ENCODE measurements at places on chromosomes 16 and 17.

DNA sequence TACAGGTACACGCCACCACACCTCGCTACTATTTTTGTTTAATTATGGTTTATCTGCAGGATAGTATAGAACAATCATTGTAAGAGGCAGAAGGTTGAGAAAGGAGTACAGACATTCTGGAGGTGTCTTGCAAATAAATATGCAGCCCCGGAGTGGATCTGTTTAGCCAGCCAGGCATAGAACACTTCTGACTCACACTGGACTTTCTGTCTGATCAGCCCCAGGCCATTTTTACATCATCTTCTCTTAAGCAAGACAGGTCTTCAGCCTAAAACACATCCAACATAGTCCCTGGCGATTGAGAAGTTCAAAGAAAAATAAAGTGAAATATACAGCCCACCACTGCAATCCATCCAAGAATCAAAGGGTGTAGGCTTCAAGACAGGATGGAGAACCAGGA, 81.4 kb downstream of the XYLT1 start:
- DNase-seq, result no peak
- H3K4me1 ChIP-seq, result no peaks in the 10 kb centered on the region
- H3K27me3 ChIP-seq, result peaks cover 21% of the 10 kb centered on the region
- no peaks in the 10 kb centered on the region for H3K36me3 ChIP-seq

DNA sequence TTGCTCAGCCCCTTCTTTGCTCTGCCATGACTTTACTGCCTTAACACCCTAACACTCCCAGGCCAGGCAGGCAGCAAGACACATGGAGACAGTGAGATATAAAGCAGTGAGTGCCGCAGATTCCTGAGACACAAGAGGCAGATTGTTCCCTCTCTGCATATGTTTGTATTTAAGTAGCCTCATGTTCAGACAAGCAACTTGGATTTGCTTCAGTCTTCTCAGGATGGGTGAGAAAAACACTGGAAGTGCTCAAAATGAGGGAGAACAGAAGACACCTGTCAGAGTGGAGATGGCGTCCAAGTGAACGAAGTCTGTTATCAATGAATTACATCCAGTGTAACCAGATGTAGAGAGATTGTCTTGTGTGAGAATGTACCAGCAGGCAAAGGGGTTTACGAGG, 86.8 kb downstream of the CES1 start:
- no peaks in the 10 kb centered on the region for H3K36me3 ChIP-seq
- no peaks in the 10 kb centered on the region for H3K27me3 ChIP-seq
- DNase-seq, result no peak
- no peaks in the 10 kb centered on the region for H3K4me1 ChIP-seq
- H3K27ac ChIP-seq, result no peak overlapping the region
- no peak overlapping the region for H3K4me3 ChIP-seq

DNA sequence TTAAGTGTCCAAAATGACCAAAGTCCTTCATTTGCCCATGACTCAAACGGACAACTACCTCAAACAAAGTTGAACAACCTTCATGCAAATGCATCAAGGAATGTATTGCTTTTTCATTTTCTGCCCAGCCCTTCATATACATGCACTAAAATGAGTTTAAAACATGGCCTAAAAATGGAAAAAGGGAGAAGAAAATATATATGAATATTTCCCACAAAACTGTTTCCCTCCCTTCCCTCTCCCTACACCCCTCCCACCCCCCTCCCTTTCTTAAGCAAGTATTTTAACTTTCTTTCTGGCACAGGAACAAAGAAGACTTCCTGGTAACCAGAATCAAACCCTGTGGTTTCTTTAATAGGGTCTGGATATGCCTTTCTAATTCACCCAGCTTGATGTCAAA, 5.5 kb upstream of the FBXL20 start:
- no peak overlapping the region for H3K27ac ChIP-seq
- H3K36me3 ChIP-seq, result peaks cover 9% of the 10 kb centered on the region
- H3K4me3 ChIP-seq, result no peak overlapping the region
- no peaks in the 10 kb centered on the region for H3K27me3 ChIP-seq

- no peaks in the 10 kb centered on the region for H3K36me3 ChIP-seq
- no peaks in the 10 kb centered on the region for H3K27me3 ChIP-seq
- no peaks in the 10 kb centered on the region for H3K4me1 ChIP-seq
- no peak overlapping the region for H3K4me3 ChIP-seq
- no peak overlapping the region for H3K27ac ChIP-seq
These were observed 14.1 kb downstream of the CD300LG start for GRCh38 chr17:43860927-43861622.

DNA sequence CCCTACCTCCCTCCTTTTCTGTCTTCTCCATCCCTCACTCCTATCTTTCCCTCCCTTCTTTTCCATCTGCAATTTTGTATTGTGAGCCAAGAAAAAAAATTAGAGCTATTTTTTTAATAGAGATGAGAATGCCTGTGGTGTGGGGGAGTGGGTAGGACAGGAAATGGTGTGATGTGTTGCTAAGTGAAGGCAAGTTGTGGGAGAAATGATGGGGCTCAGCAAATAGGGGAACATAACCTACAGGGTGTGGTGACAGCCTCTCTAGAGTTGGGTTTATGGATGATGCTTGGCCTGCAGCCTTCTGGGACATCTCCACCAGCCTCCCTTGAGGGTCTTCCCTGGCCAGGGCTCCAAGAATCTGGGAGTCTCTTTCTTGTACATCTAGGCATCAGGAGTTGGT, 163.1 kb upstream of the CACNG3 start:
- H3K4me1 ChIP-seq, result no peaks in the 10 kb centered on the region
- DNase-seq, result no peak
- H3K27ac ChIP-seq, result no peak overlapping the region
- no peaks in the 10 kb centered on the region for H3K36me3 ChIP-seq

DNA sequence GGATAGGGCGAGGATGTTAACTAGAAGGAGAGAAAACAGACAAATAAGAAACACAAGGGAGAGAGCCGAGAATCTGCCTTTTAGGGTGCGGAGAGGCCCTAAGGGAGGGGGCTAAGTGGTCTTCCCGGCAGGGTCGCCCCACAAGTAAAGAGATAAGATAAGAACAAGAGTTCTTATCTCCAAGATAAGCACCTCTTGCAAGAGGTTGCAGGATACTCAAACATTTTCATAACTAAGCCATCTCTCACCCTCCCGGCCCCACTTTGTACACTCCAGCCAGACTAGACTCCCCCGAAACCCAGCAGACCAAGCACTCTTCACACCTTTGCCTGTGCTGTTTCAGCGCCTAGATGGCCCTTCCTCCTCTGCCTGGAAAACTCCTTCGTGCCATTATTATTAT, 14.3 kb downstream of the ZNF319 start:
- no peak overlapping the region for H3K27ac ChIP-seq
- H3K27me3 ChIP-seq, result no peaks in the 10 kb centered on the region
- no peak overlapping the region for H3K4me3 ChIP-seq
- H3K4me1 ChIP-seq, result no peaks in the 10 kb centered on the region

GRCh38 chr17:77458202-77459017, 317.6 kb downstream of the SEC14L1 start:
- no peaks in the 10 kb centered on the region for H3K36me3 ChIP-seq
- no peak overlapping the region for H3K4me3 ChIP-seq
- DNase-seq, result no peak
- H3K27ac ChIP-seq, result no peak overlapping the region
- peaks cover 63% of the 10 kb centered on the region for H3K4me1 ChIP-seq
- H3K27me3 ChIP-seq, result no peaks in the 10 kb centered on the region

GRCh38 chr16:54164789-54165173, 121.8 kb downstream of the IRX3 start:
- no peak overlapping the region for H3K27ac ChIP-seq
- no peak for DNase-seq
- H3K27me3 ChIP-seq, result no peaks in the 10 kb centered on the region
- H3K4me3 ChIP-seq, result no peak overlapping the region
- no peaks in the 10 kb centered on the region for H3K4me1 ChIP-seq

DNA sequence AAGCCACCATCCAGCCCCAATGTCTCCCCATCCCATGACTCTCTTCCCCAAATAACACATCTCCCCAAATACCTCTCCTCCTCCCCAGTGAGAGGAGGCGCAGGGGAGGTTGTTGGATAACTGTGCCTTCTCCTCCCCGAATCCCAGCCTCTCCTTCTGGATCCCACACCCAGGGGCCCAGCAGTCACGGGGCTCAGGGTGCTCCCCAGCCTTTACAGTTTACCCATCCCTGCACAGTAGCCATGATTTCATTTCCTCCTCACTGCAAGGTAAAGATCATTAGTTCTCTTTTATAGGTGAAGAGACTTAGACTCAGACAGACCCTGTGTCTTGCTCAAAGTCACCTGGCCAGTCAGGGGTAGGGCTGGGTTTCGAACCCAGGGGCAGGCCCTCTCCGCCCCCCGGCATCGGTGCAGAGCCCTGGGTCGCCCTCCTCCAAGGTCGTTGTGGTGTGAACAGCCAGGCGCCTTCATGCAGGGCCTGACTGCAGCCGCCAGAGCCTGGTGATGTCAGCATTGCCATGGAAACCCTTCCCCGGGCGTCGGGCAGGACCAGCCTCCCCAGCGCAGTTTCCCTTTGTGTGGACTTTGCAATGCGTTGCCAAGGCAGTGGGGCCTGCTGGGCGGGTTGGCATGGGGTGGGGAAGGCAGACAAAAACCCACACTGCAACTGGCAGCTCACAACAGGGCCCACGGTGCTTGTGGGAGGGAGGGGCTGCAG, 53.3 kb upstream of the TOB1 start:
- no peak for DNase-seq
- H3K27ac ChIP-seq, result no peak overlapping the region
- H3K4me3 ChIP-seq, result no peak overlapping the region
- no peaks in the 10 kb centered on the region for H3K27me3 ChIP-seq
- no peaks in the 10 kb centered on the region for H3K36me3 ChIP-seq

DNA sequence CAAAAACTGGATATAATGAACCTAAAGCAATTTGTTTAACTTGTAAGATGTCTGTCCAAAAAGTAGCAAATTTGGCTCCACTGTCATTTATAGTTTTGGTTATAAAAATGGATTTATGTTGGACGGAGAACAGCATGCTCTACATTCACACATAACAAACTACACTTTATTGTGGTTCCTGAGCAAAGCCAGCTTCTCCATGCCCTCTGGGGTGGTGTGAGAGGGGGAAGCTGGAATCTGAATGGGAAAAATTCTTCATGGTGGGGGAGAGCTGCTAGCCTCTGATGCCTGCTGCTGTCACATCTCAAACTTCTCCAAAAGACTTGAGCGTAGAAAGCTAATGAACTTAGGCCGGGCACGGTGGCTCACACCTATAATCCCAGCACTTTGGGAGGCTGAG, 9.8 kb upstream of the METTL9 start:
- no peak overlapping the region for H3K27ac ChIP-seq
- no peaks in the 10 kb centered on the region for H3K36me3 ChIP-seq
- DNase-seq, result no peak
- no peaks in the 10 kb centered on the region for H3K4me1 ChIP-seq
- H3K27me3 ChIP-seq, result no peaks in the 10 kb centered on the region
- H3K4me3 ChIP-seq, result no peak overlapping the region

- H3K27me3 ChIP-seq, result no peaks in the 10 kb centered on the region
- H3K27ac ChIP-seq, result peak overlapping the region; percentile 70
These were observed 721 bp upstream of the SOCS3 start for GRCh38 chr17:78360371-78361224.

DNA sequence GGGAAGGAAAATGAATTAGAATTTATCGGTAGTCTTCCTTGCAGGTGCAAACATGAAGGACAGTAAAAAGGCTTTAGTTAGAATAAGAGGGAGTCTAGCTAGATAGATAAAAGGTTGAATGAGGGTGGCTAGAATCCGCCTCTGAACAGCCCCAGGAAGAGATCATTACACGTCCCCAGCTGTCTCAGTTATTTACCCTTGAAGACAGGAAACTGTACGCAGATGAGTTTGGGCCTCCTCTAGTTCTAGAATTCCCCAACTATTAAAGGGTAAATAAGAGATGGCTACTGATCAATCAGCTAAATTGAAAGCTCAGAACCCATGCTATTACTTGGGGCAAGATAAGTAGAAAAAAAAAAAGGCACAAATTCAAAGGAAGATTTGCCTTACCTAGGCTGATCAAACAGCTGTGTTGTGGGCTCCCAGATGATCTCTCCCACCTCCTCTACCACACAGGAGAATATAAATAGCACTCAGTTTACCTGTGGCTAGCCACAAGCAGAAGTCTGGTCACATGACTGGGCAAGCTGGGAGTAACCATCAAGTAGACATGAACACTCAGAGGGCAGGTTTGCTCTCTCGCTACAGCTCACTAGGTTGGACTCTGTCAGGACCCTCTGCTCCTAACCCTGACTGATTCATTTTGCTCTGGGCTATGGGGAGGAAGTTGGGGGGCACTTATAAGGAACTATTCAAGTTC, 17.0 kb downstream of the FAM117A start:
- no peaks in the 10 kb centered on the region for H3K36me3 ChIP-seq
- no peaks in the 10 kb centered on the region for H3K4me1 ChIP-seq
- H3K27me3 ChIP-seq, result peaks cover 4% of the 10 kb centered on the region
- no peak for DNase-seq

DNA sequence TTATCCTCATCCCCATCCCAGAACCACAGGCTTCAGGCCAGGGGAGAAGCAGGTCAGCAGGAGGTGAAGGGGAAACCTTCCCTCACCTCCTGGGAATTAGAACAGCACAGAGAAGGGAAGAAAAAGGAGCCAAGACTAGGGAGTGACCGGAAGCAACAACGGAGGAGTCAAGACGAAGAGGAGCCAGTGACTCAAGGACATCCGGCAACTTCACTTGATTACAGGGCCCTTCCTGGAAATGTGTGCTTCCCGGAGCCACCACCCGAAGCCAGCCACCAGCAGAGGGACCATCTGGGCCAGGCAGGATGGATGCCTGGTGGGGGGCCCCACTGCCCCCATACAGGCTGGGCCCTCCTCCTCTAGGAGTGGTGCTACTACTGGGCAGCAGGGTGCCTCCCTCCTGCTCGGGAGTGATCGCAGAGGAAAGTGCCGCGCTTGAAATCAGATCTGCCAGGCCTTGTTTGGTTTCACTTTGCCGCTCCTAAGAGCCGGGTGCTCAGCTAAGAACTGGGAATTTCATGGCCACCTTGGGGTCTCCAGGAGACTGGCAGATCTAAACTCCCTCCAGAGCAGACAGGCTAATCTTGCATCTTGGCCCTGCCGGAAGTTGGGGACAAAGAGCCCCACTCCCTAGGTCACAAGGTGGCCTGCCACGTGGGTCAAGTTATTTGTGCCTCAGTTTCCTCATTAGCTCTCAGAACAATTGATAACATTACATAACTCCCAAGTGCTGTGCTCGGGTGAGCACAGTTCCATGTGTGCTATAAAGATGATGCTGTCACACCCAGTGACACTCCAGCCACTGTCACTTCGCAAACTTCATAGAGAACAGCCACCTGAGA, 6.6 kb downstream of the CDC42EP4 start:
- H3K27ac ChIP-seq, result peak overlapping the region; percentile 97
- DNase-seq, result no peak
- H3K36me3 ChIP-seq, result no peaks in the 10 kb centered on the region
- H3K4me1 ChIP-seq, result peaks cover 76% of the 10 kb centered on the region

GRCh38 chr17:77129568-77130301, 11.0 kb upstream of the SEC14L1 start:
- H3K36me3 ChIP-seq, result no peaks in the 10 kb centered on the region
- peaks cover 87% of the 10 kb centered on the region for H3K4me1 ChIP-seq
- no peak for DNase-seq
- H3K27ac ChIP-seq, result peak overlapping the region; percentile 95
- no peaks in the 10 kb centered on the region for H3K27me3 ChIP-seq

DNA sequence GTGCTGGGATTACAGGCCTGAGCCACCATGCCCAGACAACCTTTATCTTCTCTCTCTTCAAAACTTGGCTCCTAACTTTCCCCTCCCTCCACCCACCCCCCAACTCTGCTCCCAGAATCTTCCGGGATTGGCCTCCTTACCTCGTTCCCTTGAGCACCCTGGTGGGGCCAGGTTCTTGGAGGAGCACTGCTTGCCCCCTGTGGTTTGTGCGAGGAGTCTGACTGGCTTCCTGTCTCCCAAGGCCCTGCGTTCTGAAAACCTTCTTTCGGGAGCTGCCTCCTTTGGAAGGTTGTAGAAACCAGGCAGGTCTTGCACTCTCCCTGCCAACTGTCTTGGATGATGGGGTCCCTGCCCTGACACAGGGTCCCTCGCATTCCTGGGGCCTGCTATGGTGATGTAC, 19.8 kb downstream of the PLXDC1 start:
- DNase-seq, result no peak
- no peaks in the 10 kb centered on the region for H3K36me3 ChIP-seq
- H3K27ac ChIP-seq, result no peak overlapping the region
- no peak overlapping the region for H3K4me3 ChIP-seq
- no peaks in the 10 kb centered on the region for H3K27me3 ChIP-seq
